Motor neuron (in vitro differentiated cells): ENCODE measurements at places on chromosomes 1 and 21. TPM values are rescaled to one million over a fixed set of nuclear protein-coding genes. Genes with fewer than 3 reads are reported as not detected.

Gene C1orf74
- 3.3 and 3.4 TPM in 2 replicates for total RNA-seq

Gene DIP2A
- 16.4 and 18.0 TPM in 2 replicates for total RNA-seq

Gene IL6R
- 4.2 and 4.5 TPM in 2 replicates for total RNA-seq

Gene AGMAT
- total RNA-seq, result 1.1 and 1.2 TPM in 2 replicates

Gene NIBAN1
- total RNA-seq, result 13.8 and 14.1 TPM in 2 replicates

Gene PM20D1
- total RNA-seq, result 1.6 and 1.8 TPM in 2 replicates

Gene S100A7A
- 0.14 and 0.16 TPM in 2 replicates for total RNA-seq

Gene CAMK1G
- total RNA-seq, result 0.21 TPM in 1 of 2 replicates, not detected in the other

Gene FTCD
- 0.83 and 1.1 TPM in 2 replicates for total RNA-seq

Gene GJB3
- 0.45 and 0.77 TPM in 2 replicates for total RNA-seq

Gene GUCA2B
- total RNA-seq, result not detected in 2 replicates

Gene ELAPOR1
- total RNA-seq, result 0.48 and 1.6 TPM in 2 replicates

Gene NUF2
- 3.2 and 3.4 TPM in 2 replicates for total RNA-seq

Gene ADAM30
- total RNA-seq, result 0.15 TPM in 1 of 2 replicates, not detected in the other

Gene LCE1B
- total RNA-seq, result 0.25 and 0.27 TPM in 2 replicates

Gene CD160
- 2.5 and 2.8 TPM in 2 replicates for total RNA-seq

Gene YARS1
- 224 and 239 TPM in 2 replicates for total RNA-seq

Gene OR2M3
- total RNA-seq, result 0.67 and 0.77 TPM in 2 replicates

Gene THBS3
- 22.7 and 23.1 TPM in 2 replicates for total RNA-seq

Gene VPS45
- 87.7 and 102 TPM in 2 replicates for total RNA-seq

Gene DNASE2B
- total RNA-seq, result 0.43 and 0.66 TPM in 2 replicates

Gene TSSK3
- 2.8 and 3.9 TPM in 2 replicates for total RNA-seq

Gene NKAIN1
- total RNA-seq, result 88.0 and 88.7 TPM in 2 replicates

Gene DAB1
- 9.5 and 13.3 TPM in 2 replicates for total RNA-seq

Gene CLCN6
- total RNA-seq, result 31.6 and 33.6 TPM in 2 replicates

Gene LCE3D
- not detected in 2 replicates for total RNA-seq

Gene CD1B
- 0.24 TPM in 1 of 2 replicates, not detected in the other for total RNA-seq

Gene PGLYRP3
- total RNA-seq, result not detected in 2 replicates

Gene CNKSR1
- total RNA-seq, result 0.67 and 2.7 TPM in 2 replicates

Gene JAM2
- total RNA-seq, result 11.2 and 14.3 TPM in 2 replicates

Gene ADGRL2
- 88.5 and 94.6 TPM in 2 replicates for total RNA-seq

Gene S100A8
- total RNA-seq, result 6.4 and 16.4 TPM in 2 replicates

Gene PTGFR
- total RNA-seq, result 0.59 and 0.64 TPM in 2 replicates

Gene CLDN8
- total RNA-seq, result 0.23 TPM in 1 of 2 replicates, not detected in the other

Gene CYP4A11
- not detected in 2 replicates for total RNA-seq

Gene TNNI3K
- total RNA-seq, result 1.2 and 1.8 TPM in 2 replicates

Gene HCN3
- 25.5 and 26.9 TPM in 2 replicates for total RNA-seq

Gene ADCY10
- 0.04 and 0.41 TPM in 2 replicates for total RNA-seq

Gene LCE1F
- total RNA-seq, result not detected in 2 replicates

Gene ERO1B
- total RNA-seq, result 2.2 and 3.1 TPM in 2 replicates

Gene KCNJ15
- total RNA-seq, result 0.63 and 1.5 TPM in 2 replicates

Gene PTPN14
- total RNA-seq, result 43.0 and 48.4 TPM in 2 replicates

Gene JAK1
- total RNA-seq, result 82.1 and 82.5 TPM in 2 replicates

Gene C1orf94
- 0.13 TPM in 1 of 2 replicates, not detected in the other for total RNA-seq

Gene RAP1A
- total RNA-seq, result 34.8 and 45.9 TPM in 2 replicates

Gene FCRL6
- total RNA-seq, result 0.27 and 1.2 TPM in 2 replicates

Gene CACNA1S
- total RNA-seq, result 0.09 and 0.10 TPM in 2 replicates

Gene GLMP
- 34.9 and 35.9 TPM in 2 replicates for total RNA-seq

Gene GPR137B
- 10.6 and 12.3 TPM in 2 replicates for total RNA-seq

Gene OR2T29
- total RNA-seq, result 0.44 TPM in 1 of 2 replicates, not detected in the other
